ENCODE measurements at places on chromosomes 11 and 22.

DNA sequence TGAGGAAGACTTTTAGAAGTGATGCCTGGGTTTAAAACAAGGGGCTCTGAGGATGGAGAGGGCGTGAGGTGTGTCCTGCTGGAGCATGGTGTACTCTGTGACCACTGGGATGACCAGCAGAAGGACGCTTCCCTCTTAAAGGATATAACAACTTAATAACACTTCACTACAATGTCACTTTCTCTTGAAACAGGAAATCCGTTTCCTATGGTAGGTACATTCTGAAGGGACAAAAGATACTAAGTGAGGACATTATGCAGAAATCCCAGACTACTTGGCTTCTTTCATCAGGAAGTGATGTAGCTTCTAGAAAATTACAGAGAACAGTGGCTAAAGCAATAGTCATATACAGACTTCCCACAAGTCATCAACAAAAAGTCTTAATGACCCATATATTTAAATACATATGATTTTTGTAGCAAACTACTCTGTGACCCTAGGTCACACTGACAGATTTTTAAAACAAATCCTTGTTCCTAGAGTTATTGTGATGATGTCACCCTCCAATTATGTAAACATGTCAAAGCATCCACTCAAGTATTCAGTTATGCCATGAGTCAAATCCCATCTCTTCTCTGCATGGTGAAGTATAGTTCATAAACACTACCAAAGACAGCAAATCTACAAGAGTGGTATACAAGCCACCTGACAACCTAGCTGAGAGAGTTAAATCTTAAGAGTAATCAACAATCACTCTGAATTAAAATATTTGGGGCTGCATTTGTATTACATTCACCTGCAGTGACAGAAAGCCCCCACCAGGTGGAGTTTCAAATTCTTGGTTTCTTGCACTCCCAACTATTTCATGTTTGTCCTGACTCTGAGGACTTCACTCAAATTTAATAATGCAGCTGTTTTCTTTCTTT lies 32.8 kb downstream of the PITPNB start:
- peak; percentile 13 for DNase-seq

- no peak for DNase-seq
Observed at GRCh38 chr11:70556884-70557741, 158.8 kb downstream of the CTTN start.

DNA sequence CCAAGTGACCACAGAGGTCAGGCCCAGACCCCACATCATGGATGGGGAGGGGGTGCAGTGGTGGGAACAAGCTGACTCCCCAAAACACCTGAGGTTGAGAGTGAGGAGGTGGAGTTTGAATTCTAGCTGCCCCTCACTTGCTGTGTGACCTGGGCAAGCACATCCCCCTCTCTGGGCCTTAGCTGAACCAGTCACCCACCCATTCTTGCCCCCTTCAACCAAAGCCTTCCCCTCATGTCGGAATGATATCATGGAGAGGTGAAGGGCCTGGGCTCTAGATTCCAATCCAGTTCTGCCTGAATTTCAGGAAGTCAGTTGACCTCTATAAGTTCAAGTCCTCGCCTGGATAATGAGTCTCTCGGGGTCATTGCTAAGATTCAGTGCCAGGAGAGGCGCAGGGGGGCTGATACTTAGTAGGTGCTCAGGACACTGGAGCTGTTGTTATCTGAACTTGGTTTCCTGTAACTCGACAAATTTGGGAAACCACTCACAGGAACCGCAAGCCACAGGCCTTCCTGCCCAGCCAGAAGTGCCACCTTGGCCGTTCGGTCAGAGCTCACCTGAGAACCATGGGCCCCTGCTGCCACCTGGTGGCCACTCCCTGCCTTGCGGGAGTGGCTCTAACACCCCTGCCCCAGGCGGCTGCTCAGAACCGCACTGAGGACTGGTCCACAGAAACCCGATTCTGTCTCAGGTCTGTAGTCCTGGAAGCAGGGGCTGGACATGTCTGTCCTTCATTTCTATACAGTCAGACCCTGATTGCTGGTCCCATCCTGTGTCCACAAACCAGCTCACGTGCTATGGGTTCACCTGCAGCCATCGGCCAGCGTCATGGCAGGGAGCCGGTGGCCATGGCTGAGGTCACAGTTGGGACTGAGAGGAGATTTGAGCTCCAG lies 6.9 kb downstream of the CDC42EP1 start:
- DNase-seq: peak; percentile 80

GRCh38 chr22:36386351-36386899 lies 1.3 kb downstream of the MYH9 start:
- no peak for DNase-seq

GRCh38 chr11:111418436-111418787 lies 39.3 kb upstream of the POU2AF1 start:
- no peak for DNase-seq

All from stimulated activated CD4-positive, alpha-beta T cell treated with anti-CD3 and anti-CD28 coated beads, Interleukin-1b, Interleukin-23, amount 100 ng/mL, for 1 hour (primary cell).